Activated CD4-positive, CD25-positive, alpha-beta regulatory T cell (primary cell): ENCODE measurements at places on chromosomes 6 and 20.

GRCh38 chr20:12211361-12211760 is 293.7 kb downstream of the BTBD3 start:
- DNase-seq, result no peak

GRCh38 chr6:147103007-147103406 is 101.2 kb upstream of the STXBP5 start:
- no peak for DNase-seq

GRCh38 chr6:113989675-113990074 is 18.7 kb upstream of the HDAC2 start:
- no peak for DNase-seq

DNA sequence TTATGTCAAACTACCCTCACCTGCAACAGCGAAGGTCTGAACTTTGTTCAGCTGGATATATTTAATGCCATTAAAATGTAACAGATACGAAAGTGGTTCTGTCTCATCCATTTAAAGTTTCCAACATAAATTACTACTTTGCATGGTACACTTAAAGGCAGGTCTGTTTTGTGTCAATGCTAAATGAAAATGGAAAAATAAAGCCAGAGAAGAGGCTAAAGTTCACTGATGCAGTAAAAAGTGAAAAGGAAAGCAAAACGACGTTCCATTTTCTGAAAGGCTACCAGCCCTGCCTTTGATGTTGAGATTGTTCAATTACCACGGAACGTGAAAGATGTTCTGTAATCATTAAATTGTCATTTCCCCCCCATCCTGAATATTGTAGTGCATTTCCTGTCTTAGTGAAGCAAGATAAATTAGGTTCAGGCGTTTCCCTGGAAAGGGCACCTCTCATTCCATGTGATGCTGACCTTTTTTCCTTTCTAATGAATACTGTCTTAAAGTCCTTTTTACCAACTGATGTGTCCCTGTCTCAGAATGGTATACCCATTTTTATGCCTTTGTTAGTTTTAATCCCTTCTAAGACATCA is 334.7 kb upstream of the JAG1 start:
- DNase-seq, result no peak

GRCh38 chr20:33131949-33132473 is 35.9 kb upstream of the BPIFA2 start:
- DNase-seq, result no peak

GRCh38 chr6:163367497-163368183 is 46.9 kb upstream of the QKI start:
- no peak for DNase-seq

- no peak for DNase-seq
Observed at GRCh38 chr20:36827541-36828279, 48.2 kb upstream of the TLDC2 start.

- no peak for DNase-seq
Observed at GRCh38 chr20:50224531-50225255, 34.1 kb downstream of the CEBPB start.

DNA sequence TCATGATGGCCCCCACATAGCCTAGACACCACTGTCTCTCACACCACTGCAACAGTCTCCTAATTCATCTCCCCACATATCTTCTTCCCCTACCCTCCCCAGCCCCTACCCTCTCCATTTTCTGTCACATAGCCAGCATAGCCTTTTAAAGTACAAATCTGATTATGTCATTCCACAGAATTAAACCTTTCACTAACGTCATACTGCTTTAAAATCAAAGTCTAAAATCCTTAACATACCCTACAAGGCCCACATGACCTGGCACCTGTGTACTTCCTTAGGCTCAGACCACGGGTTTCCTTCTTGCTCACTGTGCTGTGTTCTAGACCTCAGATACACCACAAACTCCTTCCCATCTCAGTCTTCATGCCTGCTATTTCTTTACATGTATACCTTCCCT is 5.9 kb downstream of the OSTM1 start:
- DNase-seq, result no peak

DNA sequence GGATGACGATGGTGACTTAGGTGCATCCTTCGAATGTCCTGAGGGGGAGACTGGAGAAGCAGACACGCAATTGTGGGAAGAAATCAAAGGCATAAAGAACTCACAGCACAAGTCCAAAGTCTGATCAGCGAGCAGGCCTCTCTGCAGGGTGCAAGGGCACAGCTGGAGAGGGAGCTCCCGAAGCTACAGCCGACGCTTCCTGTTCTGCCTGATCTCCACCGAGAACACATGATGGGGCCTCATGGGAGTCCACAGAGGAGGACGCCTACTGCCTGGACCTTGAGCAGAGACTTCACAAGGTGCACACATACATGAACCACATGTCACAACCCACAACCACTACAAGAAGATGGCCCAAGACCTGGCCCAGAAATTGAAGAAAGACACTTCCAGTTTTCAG is 51.4 kb downstream of the RIN2 start:
- DNase-seq, result no peak

DNA sequence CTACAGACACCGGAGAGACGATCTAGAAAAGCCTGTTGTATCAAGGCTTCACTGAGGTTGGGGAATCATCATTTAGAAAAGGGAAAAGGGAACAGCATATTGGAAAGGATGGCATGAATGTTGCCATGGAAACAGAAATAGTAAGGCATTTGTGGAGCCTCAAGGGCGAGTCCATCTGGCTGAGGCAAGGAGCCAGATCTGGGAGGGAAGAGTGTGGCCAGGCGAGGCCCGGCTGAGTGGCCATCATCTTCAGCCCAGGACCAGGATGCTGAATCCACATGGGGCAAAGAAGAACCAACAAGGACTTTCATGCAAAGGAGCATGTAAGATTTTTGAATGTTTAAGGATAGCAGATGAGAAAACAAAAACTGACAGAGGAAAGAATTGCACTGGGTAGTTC is 85.8 kb downstream of the MAP3K5 start:
- DNase-seq, result no peak

- no peak for DNase-seq
Observed at GRCh38 chr20:59678288-59678687, 73.9 kb downstream of the PHACTR3 start.

DNA sequence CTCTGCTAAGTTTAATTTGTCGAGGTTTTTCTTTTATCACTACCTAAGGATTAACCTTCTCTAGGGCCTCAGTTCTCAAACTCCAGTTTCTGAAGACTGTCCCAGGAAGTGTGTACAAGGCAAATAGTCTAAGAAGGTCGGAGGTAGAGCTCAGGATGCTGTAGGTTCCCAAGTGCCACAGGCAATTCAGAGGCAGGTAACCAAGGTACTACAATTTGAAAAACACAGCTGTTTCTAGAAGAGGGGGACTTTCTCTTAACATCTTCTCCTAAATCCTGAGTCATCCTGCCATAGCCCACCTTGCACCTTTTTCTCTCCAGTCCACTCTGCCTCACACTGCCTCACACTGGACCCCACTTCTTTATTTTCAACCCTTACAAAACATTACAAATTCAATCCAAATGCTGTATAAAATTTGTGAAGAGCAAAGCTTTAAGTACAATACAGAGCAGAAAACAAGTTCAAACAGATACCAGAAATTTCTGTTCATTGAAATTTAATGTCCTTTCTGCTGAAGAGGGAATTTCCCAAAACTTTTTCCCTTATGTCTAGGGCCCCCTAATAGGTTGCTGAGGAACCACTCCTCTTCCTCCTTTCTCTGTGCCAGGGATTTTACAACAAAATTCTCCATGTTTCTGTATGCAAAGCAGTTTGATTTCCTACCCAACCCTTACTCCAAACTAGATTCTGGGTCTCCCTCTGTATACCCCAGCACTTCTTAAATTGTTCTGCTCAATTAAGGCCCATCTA is 43.0 kb downstream of the FRK start:
- no peak for DNase-seq

DNA sequence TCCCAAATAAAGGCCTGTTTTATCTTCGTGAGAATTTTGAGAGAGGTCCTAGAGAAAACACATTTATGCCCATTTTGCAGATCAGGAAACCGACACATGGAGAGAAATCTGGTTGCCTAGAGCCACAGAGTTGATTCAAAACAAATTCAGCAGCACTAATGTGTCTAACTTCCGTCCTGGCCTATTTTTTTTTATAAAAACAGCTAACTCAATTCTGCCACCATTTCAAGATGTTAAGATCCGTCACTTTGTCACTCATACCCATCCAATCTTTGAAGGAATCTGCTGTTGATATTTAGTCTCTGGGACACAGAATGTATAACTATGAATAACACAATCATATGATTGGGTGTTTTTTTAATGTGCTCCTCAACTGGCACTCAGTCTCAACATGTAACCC is 611.1 kb upstream of the ARID1B start:
- no peak for DNase-seq

GRCh38 chr20:34874094-34874654 is 1.5 kb upstream of the GGT7 start:
- peak; percentile 8 for DNase-seq

GRCh38 chr6:53433261-53433950 is 84.7 kb upstream of the ELOVL5 start:
- no peak for DNase-seq

DNA sequence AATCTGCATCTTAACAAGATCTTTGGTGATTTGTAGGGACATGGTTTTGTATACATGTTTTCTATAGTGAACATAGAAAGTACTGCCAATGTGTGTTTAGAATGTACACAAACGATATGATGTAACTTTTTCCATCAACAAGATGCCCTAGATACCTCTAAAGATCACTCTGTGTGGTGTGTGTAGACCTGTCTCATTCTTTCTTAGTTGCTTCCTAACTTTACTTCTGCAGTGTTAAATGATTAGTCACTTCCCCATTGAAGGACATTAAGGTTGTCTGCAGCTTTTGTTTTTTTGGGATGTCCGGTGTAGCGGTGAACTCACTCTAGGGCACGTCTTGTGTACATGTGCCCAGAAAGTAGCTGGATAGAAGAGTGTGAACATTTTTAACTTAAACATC is 35.9 kb downstream of the CDYL start:
- DNase-seq, result no peak

GRCh38 chr20:45833030-45833882 is at the start of gene SNX21:
Gene SNX21 (plus strand): TSS chr20:45833799. CDS start chr20:45833920, 121 bp downstream.
- DNase-seq, result no peak

GRCh38 chr6:88599571-88599970 is 363.8 kb downstream of the RNGTT start:
- no peak for DNase-seq

DNA sequence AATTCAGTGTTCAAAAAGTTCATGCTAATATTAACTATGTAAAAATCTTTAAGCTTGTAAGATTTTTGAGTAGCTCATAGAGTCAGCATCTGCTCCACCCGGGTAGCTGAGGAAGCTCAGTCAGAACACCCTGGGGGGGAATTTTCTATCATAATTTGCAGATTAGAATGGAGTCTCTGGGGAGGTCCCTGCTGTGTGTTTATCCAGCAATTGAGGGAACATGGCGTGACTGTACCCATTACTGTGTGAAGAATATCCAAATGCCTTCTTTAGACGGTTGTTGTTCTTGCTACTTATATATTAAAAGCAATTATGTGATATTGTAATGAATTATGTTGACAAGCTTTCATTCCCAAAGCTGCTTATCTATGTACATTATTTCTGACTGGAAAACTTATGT is 64.8 kb downstream of the AIG1 start:
- DNase-seq, result no peak

GRCh38 chr20:40893610-40894236 is 134.9 kb upstream of the TOP1 start:
- DNase-seq, result no peak

GRCh38 chr6:71385111-71385822 is 96.7 kb downstream of the OGFRL1 start:
- no peak for DNase-seq

DNA sequence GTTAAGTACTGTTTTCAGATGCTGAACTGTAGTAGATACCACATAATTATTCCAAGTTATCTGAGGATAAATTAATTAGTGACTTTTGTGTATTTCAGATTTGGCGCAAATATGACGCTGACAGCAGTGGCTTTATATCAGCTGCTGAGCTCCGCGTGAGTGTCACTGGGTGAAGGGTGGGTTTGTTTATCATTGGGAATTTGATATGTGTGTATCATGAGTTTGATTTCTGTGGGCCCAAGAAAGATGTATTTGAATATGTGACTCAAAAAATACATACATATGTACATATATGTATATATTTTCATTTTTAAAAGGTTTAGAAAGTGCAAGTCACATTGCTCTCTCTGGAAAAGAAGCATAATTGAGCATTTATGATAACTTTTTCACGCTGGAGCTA is 17.4 kb downstream of the SCGN start:
- DNase-seq, result no peak

GRCh38 chr6:36290668-36291620 is 21.1 kb downstream of the PNPLA1 start:
- DNase-seq, result no peak

DNA sequence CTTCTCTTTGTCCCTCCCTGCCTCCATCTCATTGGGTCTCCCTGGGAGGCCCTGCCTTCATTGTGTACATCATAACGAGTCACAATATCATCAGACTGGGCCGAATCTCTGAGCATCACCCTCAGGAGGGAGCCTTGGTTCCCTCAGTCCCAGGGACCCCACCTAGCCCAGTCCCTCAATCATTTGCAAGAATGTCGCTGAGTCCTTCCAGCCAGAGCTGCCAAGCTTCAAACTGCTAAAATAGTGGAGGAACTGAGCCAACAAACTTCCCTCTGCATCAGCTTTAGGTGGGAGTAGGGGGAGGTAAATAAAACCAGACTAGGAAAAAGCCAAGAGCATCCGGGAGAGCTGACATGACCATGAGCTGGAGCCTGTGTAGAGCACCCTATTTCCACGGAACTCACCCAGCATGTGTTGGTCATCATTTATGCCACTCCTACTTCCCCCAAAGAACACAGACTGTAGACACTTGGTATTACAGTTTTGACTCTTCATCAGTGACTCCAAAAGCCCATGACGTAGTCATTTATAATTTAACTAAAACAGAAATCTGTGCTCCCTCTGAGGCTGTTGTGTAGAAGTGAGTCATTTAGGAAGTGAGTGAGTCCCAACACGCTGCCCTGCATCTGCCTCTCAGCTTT is 28.8 kb upstream of the IL17A start:
- DNase-seq, result no peak

DNA sequence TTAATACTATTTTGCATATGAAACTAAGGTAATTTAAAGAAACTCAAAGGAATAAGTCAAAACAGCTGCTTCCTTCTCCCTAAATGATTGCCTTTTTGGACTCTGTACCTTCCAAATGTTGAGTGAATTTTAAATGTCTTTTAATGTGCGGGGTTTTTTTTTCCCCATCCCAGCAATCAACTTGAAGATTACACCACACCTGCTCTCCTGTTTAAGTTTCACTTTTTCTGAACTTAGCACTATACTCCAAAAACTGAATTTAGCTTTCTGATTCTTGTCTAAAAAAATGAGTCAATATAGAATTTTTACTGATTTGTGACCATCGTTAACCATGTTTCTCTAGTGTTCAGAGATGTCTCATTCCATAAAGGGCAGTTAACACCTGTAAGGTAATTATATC is 220.8 kb upstream of the THEMIS start:
- DNase-seq, result no peak

DNA sequence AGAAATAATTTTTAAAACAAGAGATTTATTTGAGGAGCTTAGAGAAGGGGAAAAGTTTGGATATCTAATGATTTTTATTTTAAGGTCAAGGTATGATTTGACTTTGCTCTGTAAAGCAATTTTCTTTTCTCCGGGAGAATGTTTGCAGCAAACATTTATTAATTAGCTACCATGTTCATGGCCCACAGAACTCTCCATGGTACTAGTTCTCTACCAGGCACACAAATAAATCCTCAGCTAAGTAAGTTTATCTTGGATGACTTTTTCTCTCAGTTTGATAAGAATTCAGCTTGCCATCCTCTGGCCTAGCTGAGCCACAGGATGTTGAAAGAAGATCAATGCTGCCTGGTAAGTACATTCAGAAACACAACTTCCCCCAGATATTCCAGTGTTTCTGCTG is 94.3 kb downstream of the PHACTR3 start:
- no peak for DNase-seq

- DNase-seq, result no peak
Observed at GRCh38 chr6:41723530-41724227, 11.7 kb downstream of the TFEB start.
